ENCODE measurements at places on chromosomes 2 and 18.

DNA sequence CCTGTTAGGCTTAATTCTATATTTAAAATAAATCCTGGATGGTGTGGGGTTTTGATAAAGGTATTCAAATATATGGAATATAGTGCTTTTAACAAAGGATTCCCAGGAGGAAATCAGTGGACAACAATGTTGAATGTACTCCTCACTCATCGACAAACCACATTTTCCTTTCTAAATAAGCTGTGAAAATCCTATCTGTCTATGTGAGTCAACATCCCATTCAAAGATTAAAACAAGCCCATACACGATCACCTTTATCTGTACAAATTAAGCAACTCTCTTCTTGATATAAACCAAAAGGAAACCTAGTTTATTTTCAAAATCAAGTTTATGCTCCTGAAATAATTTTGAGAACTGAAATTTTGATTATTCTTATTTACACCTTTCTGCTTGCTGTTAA, 153.4 kb downstream of the ERBB4 start:
- no peak for DNase-seq

GRCh38 chr2:157473581-157473980, 29.7 kb upstream of the CYTIP start:
- no peak for DNase-seq

DNA sequence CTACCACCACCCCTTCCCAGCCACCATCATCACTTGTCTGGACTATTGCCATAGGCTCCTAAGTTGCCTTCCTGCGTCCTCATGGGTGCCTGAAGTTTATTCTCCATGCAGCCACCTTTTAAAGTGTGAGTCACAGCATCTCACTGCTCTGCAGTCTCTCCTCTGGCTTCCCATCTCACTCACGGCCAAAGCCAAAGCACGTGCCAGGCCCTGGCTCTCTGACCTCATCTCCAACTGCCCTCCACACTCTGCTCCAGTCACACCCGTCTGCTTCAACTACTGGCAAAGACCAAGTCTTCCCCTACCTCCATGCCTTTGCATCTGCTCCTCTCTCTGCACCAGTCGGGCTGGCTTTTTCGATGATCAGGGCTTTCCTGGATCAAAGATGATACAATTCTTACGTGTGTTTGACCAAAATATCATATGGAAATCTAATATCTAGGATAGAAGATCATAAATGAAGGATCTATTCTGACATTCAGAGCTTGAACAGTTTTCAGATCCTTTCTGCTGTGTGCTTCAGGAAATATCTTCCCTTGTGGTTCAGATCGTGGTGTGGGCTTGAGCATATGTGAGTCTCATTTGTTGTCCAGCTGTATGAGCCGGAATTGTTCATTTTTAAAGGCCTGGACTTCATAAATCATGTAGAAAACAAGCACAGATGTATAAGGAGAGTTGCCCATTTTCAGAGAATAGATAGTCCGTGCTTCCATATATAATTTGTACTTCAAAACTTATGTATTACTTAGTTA, 175.6 kb downstream of the PRKCE start:
- peak; percentile 68 for DNase-seq

DNA sequence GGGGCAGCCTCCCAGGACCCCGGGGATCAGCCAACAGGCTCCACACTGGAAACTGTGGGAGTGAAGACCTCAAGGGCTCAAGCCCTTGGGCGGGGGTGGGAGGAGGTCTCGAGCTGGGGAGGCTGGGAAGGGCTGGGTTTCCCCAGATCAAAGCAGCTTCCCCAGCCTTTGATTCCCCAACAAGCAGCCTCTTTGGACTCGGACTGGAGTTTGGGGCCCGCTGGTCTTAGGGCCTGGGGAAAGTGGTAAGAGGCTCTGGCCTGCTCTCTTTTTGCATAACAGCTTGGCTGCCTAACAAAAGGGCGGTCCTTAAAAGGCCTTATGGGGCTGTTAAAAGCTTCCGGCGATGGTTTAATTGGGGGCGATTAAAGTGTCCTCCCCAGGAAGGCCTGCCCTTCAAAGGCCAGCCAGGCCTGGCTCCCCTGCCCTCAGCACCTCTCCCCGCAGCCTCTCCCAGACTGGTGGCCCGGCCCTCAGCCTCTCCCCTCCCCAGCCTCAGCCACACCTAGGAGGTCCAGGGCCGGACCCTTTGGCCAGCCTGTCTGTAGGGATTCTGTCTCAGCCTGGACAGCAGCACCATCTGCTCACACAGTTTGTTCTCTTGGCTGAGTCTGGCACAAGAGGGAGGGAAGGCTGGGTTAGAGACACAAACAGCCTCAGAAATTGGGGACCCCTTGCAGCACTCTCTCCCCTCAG, 39.6 kb downstream of the ZFP36L2 start:
- DNase-seq, result no peak
